Naive thymus-derived CD4-positive, alpha-beta T cell (primary cell): ENCODE measurements at places on chromosomes 5 and 9. TPM values are rescaled to one million over a fixed set of nuclear protein-coding genes. Genes with fewer than 3 reads are reported as not detected.

ZFP37 gene
- 0.28 and 0.41 TPM in 2 replicates for total RNA-seq

DNA sequence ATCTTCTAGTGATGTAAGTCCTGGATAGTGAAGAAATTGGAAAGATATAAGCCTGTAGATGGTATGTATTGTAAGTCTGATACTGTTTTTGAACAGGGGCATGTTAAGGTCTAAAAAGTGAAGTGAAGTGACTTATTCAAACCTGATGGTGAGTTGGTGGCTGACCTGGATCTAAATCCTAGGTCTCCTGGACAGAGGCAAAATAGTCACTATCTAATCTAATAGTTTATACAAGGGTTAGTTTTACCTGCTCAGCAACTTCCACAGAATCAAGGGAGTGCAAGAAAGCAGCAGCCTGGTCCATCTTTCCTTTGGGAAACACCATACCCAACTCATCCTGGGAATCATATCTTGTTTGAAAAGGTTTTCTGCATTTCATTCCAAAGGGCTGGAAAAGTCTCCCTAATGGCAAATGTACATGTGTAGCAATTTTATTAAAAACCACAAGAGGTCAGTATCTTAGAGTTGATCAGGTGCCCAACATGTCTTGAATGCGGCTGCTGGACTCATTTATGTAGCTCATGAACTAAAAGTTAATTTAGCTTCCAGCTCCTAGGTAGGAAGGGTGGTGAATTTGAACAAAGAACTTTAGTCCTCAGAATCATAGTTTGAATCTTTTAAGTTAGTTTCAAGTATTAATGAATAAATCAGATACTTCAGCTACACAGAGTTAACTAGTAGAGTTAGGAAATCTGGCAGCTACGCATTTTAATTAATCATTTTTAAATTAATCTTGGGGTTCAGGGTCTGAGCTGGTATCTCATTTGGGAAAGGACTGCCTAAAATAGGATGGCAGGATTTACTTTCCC, 26.0 kb downstream of the SKP2 start:
- no peak for DNase-seq

- DNase-seq: no peak
These were observed 64.5 kb downstream of the STARD4 start for GRCh38 chr5:111447822-111448221.

DNA sequence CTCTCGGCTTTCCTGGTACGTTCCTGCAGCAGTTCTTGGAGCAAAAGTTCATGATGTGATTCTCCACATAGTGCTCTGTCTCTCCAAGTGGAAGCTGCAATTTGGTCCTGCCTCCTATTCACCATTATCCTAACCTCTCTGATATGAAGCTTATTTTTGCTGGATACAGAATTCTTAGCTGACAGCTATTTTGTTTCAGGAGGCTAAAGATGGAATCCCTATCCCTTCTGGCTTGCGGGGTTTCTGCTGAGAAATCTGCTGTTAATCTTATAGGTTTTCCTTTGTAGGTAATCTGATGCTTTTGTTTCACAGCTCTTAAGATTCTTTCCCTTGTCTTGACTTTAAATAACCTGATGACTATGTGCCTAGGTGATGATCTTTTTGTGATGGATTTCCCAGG, 181.6 kb upstream of the VLDLR start:
- no peak for DNase-seq

GRCh38 chr5:111074244-111074643, 2.7 kb downstream of the TSLP start:
- DNase-seq: no peak

DNA sequence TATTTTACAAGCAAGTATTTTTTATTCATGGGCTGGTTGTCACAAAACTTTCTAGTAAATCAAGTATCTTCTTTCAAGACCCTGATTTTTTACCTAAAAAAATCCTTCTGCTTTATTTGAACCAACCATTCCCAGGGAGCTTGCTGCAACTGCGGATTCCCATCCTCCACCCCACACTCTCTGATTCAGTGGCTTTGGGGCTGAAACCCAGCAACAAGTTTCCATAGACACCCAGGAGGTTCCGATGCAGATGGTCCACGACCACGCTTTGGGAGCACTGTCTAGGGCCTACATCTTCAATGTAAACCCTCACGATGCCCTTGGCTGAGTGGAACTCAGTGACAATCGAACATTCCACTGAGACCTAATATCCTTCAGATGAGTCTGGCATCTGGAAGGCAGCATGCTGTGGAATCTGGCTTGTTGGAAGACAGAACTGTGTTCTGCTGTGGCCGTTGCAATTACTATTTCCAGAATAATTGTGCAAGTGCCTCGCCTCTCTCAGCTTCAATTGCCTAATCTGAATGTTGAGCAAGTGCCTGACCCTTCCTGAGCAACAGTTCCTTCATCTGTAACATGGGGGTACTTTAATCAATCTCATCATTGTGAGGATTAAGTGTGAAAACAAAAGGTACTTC, 105.1 kb downstream of the INSYN2B start:
- DNase-seq: no peak

- no peak for DNase-seq
These were observed 169.3 kb downstream of the FGF18 start for GRCh38 chr5:171588790-171589189.

- peak; percentile 42 for DNase-seq
These were observed 58.7 kb downstream of the ICE1 start for GRCh38 chr5:5481206-5481605.

- no peak for DNase-seq
These were observed 429.9 kb downstream of the GABRG2 start for GRCh38 chr5:162497455-162497854.

C1QTNF3 gene
- 6.2 TPM for total RNA-seq

- no peak for DNase-seq
These were observed 1.3 kb downstream of the AGPAT2 start for GRCh38 chr9:136685790-136686533.

DNA sequence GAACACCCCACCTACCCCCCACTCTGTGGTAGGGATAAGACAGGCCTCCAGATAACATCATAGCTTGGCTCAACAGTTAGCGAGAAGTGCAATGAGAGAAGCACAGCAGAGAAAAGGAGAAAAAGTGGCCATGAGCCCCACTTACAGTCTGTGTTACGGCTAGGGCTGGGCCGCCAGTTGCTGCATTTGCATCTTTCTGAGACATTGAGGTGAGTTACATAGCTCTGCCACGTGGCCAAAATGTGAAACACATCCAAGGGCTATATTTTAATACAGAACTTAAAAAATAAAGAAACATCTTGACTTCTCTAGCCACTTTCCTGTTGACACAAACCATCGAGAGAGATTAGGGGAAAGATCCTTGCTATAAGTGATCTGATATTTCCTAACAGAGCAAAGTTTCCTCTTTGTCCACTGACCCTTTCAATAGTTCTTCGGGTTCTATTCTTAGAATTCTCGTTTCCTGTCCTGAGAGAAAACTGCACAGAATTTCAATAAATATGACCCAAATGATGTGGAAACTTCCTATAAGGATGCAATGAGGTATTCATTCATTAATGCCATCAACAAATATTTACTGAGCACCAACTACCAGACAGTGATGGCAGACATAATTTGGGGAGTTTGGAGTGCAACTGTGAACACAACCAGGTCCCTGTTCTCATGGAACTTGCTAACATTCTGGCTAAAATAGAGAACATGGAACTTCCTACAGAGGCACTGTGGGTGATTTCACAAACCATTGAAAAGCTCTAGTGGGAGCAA, 3.2 kb upstream of the TLE4 start:
- DNase-seq: no peak

DNA sequence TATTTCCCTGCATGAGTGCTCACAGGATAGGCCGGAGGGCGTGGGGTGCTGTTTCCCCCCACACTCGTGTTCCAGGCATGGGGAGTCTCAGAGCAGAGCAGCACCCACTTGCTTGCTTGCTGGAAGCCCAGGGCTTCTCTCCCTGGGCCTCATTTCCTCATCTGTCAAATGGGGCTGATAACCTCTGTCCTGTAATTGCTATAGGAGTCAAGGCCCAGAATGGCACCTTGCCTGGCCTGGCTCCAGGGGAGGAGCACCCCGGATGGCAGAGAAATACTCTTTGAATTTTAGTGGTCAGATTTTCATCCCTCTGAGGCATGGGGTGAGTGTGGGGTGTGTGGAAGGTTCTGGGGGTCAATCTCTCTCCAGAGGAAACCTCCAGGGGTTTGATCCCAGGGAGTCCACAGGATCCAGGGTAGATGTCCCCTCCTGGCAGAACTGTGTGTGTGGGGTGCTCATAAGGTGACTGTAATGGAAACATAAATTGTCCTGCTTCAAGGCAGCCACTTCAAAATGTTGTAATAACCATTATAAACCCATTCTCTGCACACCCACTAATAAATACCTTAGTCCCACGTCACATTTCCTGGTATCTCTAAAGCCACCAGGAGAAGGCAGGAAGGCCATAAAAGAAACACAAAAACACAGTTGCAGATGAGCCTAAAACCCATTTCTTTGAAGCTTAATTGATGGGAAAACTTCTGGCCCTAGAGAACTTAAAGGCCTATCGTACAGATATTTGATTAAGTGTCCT, 272.2 kb downstream of the FSTL4 start:
- no peak for DNase-seq

PCDHA13 gene
- total RNA-seq: not detected

DNA sequence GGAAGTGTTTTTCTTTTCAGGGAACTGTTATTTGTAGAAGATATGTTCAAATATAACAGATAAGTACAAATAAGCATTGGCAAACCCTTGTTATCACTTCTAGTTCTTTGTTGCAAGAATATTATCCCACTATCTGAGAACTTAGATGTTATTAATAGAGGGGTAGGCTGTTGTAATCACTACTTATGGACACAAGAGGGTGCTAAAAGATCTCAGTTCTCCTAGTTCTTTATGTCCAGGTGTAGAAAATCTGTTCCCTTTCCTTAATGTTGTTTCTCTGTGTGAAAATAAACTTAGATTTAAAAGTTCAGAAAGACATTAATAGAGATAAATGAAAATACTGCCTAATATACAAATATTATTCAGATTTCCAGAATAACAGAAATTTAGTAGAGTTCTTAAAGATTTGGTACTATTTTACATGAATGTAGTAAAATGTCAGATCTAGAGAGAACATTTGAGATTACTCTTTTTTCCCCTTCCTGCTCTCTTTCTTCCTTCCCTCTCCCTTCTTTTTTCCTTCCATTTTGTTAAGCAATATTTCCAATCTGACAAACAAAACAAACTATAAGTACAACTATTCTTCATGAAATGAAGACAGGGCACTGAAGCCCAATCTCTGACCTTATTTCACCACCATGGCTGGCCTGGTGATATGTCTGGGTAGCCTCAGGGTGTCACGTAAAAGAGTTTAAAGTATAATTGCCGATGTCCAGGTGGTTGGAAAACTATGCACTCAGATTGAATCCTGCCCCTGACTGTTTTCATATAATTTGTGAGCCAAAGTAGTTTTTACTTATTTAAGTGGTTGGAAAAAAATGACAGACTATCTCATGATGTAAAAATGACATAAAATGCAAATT, 43.6 kb upstream of the C5orf46 start:
- no peak for DNase-seq

HTR4 gene
- total RNA-seq: not detected in 2 replicates

GRCh38 chr5:38154615-38155204, 103.6 kb upstream of the EGFLAM start:
- no peak for DNase-seq

PCDHGA6 gene
- 0.35 TPM for total RNA-seq

DNA sequence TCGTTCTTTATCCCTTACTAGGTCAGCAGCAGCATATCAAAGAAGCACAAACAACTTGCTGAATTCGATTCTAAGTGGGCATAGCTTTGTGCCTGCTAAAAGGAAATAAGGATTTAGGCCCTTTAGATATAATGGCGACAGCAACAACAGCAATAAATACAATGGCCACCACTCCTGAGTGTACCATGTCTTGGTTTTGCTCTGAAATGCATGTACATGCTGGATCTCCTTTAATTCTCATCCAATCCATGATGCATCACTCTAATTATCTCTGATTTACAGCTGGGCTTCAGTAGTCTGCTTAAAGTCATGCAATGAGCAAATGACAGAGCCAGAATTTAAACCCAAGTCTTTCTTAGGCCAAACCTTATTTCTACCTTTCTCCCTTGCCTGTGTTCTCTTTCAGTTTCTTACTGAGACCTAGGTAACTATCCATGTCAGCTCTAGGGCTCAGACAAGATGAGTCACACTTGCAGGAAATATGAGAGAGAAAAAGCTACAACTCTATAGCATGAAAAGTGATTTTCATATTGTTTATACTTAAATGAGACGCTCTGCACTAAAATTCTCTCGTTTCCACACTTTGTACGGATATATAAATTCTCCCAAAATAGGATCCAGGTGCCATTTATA, 111.8 kb downstream of the HMHB1 start:
- no peak for DNase-seq

DNA sequence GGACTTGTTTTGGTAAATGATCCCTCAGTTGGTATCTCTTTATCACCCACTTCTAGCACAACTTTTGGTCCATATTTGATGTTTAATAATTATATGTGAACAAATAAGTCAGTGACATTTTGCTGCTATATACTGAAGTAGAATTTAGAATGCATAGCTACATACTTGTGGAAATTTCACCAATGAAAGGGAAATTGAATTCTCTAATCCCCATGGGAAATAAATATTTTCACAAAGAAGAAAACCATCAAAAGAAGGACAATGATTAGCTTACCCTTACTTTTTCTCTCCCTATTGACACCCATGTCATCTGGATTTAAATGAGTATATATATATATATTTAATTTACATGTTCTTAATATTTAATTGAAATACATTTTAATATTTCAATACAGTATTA, 94.3 kb upstream of the DAB2 start:
- no peak for DNase-seq

- no peak for DNase-seq
These were observed 27.3 kb upstream of the TDRD7 start for GRCh38 chr9:97384406-97385262.

MYMK gene
- not detected for total RNA-seq

IFNK gene
- not detected for total RNA-seq

- DNase-seq: no peak
These were observed 320.4 kb upstream of the EFNA5 start for GRCh38 chr5:107990881-107991810.

- no peak for DNase-seq
These were observed 87.0 kb upstream of the TNC start for GRCh38 chr9:115204904-115205453.

DNA sequence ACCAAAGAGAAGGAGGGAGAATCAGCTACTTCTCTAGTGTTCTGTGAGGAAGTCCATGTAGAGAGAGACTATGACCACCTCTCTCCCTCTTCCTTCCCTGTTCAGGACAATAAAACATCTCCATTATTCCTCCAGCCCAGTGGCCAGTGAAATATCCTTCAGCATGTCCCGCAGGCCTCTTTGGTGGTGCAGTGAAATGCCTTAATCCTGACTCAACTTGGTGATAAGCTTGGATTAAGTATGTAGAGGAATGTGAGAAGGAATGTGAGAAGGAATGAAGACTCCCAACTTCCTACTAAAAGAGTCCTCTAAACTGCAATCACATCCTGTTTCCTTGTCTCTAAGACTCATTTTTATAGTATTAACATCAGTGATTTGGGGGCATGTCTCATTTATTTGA, 167.3 kb downstream of the TRPM3 start:
- DNase-seq: no peak
